ENCODE measurements at places on chromosomes 11 and 22. TPM values are rescaled to one million over a fixed set of nuclear protein-coding genes. Genes with fewer than 3 reads are reported as not detected.
A peak's percentile ranks its signal among the peaks of the same experiment; 100 is the strongest.

GRCh38 chr22:19004471-19004870 is 68.4 kb upstream of the PRODH start:
- H3K27me3 ChIP-seq: no peaks in the 10 kb centered on the region
- no peak overlapping the region for H3K4me3 ChIP-seq
- no peaks in the 10 kb centered on the region for H3K36me3 ChIP-seq
- no peak for DNase-seq
- no peaks in the 10 kb centered on the region for H3K4me1 ChIP-seq

DNA sequence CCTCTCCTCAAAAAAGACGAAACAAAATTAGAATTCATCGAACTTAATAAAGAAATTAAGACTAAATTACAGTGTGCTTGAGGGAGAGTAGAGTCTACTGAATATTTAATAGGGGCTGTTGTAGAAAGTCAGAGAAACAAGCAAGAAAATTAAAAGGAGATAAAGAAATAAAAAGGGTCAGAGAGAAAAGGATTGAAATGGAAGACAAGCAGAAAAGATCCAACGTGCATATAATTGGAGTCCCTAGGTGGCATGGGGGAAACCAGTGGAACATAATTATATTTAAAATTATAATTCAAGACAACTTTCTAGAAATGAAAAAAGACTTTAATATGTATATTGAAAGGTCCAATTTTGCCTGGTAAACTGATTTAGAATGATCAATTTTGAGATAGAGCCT is 74.3 kb downstream of the ACER3 start:
- no peaks in the 10 kb centered on the region for H3K36me3 ChIP-seq
- no peak overlapping the region for H3K4me3 ChIP-seq
- H3K27me3 ChIP-seq: no peaks in the 10 kb centered on the region
- DNase-seq: no peak
- H3K4me1 ChIP-seq: no peaks in the 10 kb centered on the region

- peak; percentile 19 for DNase-seq
- H3K27ac ChIP-seq: no peak overlapping the region
- H3K4me1 ChIP-seq: peaks cover 23% of the 10 kb centered on the region
- no peak overlapping the region for H3K4me3 ChIP-seq
- no peaks in the 10 kb centered on the region for H3K36me3 ChIP-seq
Measured at GRCh38 chr22:44025171-44026065, 1.3 kb downstream of the PARVB start.

- no peak overlapping the region for H3K4me3 ChIP-seq
- H3K36me3 ChIP-seq: no peaks in the 10 kb centered on the region
- DNase-seq: peak; percentile 86
- peak overlapping the region; percentile 91 for H3K27ac ChIP-seq
Measured at GRCh38 chr11:64355078-64355940, 3.7 kb upstream of the RPS6KA4 start.

GRCh38 chr11:130582981-130583380 is 134.5 kb downstream of the ADAMTS15 start:
- no peak for DNase-seq
- no peak overlapping the region for H3K4me3 ChIP-seq
- H3K36me3 ChIP-seq: no peaks in the 10 kb centered on the region
- H3K27ac ChIP-seq: no peak overlapping the region
- no peaks in the 10 kb centered on the region for H3K4me1 ChIP-seq

GRCh38 chr11:232783-233565 is 3.2 kb downstream of the SIRT3 start:
- no peak overlapping the region for H3K4me3 ChIP-seq
- no peak overlapping the region for H3K27ac ChIP-seq
- no peaks in the 10 kb centered on the region for H3K36me3 ChIP-seq
- no peak for DNase-seq
- peaks cover 21% of the 10 kb centered on the region for H3K4me1 ChIP-seq

- no peak for DNase-seq
- no peak overlapping the region for H3K4me3 ChIP-seq
- no peaks in the 10 kb centered on the region for H3K27me3 ChIP-seq
- no peaks in the 10 kb centered on the region for H3K36me3 ChIP-seq
Measured at GRCh38 chr22:40385036-40385782, 14.8 kb downstream of the SGSM3 start.

GRCh38 chr22:50057278-50058060 is 629 bp downstream of the TTLL8 start:
- no peak for DNase-seq
- no peaks in the 10 kb centered on the region for H3K36me3 ChIP-seq
- H3K4me1 ChIP-seq: peaks cover 14% of the 10 kb centered on the region
- no peak overlapping the region for H3K4me3 ChIP-seq

GRCh38 chr22:45640291-45640940 is 31.2 kb upstream of the ATXN10 start:
- no peaks in the 10 kb centered on the region for H3K36me3 ChIP-seq
- no peak for DNase-seq
- no peak overlapping the region for H3K4me3 ChIP-seq
- no peaks in the 10 kb centered on the region for H3K27me3 ChIP-seq
- H3K4me1 ChIP-seq: peaks cover 4% of the 10 kb centered on the region

Gene OR8D1
- not detected for total RNA-seq

Gene FGF3
- total RNA-seq: not detected

Gene TPH1
- total RNA-seq: 0.52 TPM

Gene MUC5AC
- total RNA-seq: under 0.01 TPM

Gene OR4A16
- total RNA-seq: not detected

Data from body of pancreas (tissue), 4 donors.